ENCODE measurements at places on chromosomes 16 and 17.

DNA sequence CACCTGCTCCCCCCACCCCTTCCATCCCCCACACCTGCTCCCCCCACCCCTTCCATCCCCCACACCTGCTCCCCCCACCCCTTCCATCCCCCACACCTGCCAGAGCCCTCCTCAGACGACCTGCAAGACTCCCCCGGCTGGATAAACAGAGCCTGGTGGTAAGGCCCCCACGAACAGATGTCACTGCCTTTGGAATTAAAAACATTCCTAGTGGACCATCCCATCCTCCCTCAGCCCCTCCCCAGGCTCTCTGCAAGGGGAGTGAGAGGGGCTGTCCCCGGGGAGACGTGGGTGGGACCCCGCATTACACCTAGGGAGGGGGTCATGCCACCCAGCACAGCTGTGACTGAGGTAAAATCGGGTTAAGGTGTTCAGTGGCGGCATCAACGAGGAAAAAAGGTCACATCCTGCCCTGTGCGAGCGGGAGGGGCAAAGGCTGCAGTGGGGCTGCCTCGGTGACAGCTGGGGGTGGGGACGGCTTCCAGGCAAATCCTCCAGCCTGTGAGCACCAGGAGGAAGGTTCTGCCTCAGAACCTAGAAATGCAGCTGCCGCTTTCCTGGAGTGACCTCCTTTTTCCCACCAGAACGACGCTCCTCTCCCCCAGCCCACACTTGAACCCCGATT lies 38.7 kb downstream of the TIMM22 start:
- no peak for DNase-seq

- DNase-seq = no peak
Measured at GRCh38 chr17:18961634-18962493, 9.9 kb downstream of the SLC5A10 start.

- no peak for DNase-seq
Measured at GRCh38 chr16:8576141-8577004, 13.9 kb downstream of the TMEM114 start.

DNA sequence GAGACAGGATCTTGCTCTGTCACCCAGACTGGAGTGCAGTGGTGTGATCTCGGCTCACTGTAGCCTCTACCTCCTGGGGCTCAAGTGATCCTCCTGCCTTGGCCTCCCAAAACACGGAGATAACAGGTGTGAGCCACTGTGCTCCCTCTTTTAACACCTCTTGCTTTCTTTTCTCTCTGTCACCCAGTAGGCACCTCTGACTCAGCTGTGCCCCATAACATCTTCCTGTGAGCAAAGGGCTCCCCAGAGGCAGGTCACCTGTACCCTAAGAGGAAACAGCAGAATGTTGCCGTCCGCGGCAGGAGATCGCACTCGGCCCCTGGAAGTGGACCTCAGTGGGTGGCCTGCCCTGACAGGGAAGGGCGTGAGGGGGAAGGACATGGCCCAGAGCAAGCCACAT lies 918 bp upstream of the NLRC3 start:
- DNase-seq = no peak

DNA sequence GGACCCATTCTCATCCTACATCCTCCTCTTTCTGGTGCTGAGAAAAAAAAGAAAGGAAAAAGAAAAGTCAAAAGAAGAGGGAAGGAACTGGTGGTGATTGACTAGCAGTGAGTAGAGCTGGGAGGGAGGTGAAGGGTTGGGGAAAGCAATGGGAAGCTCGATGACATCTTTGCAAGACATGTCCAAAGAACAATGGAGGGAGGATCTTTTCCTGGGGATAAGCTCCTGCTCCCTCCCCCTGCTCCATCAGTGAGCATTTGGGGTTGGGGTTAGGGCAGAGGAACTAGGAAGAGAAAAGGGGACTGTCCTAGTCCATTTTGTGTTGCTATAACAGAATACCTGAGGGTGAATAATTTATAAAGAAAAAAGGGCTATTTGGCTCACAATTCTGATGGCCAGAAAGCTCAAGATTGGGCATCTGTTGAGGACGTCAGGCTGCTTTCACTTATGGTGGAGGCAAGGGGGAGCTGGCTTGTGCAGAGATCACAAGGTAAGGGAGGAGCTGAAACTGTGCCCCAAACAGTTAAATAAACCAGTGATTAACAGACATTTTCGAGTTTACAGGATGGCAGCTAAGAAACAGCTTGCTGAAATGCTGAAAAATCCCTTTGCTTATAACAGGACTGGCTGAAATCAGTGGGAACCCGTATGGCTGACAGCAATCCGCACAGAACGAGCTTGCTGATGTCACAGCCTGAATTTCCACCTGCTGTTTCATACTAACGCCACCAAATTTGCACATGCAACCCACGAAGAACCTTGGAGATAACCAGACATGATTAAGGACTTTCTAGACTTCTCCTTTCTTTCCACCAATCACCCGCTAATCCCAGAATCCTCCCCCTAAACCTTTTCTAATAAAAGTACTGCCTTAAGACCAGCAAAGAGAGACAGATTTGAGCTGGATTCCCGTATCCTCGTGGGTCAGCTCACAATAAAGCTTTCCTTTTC lies 1.6 kb upstream of the ODF4 start:
- no peak for DNase-seq

GRCh38 chr17:43609613-43610385 lies 51.9 kb downstream of the MEOX1 start:
- DNase-seq = no peak

- no peak for DNase-seq
Measured at GRCh38 chr17:70109497-70109896, 34.5 kb downstream of the KCNJ16 start.

GRCh38 chr17:36876966-36877365 lies 60.3 kb upstream of the LHX1 start:
- no peak for DNase-seq

- no peak for DNase-seq
Measured at GRCh38 chr17:77356690-77357201, 216.0 kb downstream of the SEC14L1 start.

GRCh38 chr17:32283745-32284201 lies 18.1 kb downstream of the RHBDL3 start:
- no peak for DNase-seq

DNA sequence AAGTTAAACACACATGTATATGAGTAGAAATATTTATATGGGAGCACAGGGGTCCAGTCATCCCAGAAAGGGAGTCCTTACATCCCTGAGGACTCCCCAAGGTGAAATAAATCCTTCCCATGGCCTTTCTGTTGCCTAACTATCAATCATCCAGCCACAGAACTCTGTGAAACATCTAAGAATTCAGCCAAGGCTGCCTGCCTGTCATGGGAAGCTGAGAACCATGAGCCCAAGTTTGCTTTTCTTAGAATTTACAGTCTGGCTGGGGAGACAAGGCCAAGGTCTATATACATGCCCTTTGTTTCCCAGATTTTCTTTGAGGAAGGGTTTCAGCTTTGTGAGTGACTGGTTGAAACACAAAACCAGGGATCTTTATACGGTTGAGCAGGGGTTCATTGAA lies 15.8 kb downstream of the MYL4 start:
- DNase-seq = no peak

- DNase-seq = no peak
Measured at GRCh38 chr17:42271779-42272035, 4.5 kb downstream of the STAT5B start.

DNA sequence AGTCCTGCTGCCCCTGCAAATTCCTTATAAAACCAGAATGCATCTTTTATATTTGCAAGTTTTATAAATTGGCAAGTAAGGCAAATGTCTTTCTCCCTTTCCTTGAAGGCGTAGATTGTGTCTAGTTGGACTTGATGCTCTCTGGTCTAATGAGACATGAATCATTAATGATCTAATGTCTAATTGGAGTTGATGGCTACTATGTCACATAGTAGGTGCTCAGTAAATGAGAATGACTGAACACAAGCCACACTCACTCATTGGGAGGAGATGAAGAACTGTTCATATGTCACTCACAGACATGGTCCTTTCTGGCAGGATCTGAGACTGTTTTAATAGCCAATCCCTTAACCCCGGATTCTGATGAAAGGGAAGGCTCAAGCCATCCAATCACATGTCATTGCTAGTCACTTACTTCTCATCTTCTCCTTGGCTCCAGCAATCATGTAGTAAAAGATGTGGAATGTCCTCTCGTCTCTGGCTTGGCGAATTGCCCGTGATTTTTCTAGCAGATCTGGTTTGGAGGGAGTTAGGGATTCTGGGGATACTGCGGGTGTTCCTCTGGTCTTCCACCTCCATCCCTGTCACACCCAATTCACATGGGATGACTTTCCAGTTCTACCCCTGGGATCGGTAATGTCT lies 81.0 kb downstream of the MYH11 start:
- no peak for DNase-seq

DNA sequence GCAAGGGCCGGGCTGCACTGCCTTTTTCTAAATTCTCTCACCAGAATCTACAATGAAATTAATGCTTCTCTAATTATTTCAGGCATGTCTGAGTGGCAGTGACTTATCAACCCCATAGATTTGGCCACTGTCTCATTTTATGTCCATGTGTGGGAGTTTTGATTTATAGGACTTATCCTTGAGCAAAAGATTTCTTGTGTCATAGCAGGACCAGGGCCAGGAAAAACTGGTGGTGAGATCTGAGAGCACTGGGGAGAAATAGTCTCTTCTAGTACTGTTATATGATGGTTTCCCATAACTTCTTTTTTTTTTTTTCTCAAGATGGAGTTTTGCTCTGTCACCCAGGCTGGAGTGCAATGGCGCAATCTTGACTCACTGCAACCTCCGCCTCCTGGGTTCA lies 1.5 kb upstream of the KRT23 start:
- DNase-seq = no peak

- DNase-seq = no peak
Measured at GRCh38 chr17:72525225-72526015, 404.6 kb downstream of the SOX9 start.

DNA sequence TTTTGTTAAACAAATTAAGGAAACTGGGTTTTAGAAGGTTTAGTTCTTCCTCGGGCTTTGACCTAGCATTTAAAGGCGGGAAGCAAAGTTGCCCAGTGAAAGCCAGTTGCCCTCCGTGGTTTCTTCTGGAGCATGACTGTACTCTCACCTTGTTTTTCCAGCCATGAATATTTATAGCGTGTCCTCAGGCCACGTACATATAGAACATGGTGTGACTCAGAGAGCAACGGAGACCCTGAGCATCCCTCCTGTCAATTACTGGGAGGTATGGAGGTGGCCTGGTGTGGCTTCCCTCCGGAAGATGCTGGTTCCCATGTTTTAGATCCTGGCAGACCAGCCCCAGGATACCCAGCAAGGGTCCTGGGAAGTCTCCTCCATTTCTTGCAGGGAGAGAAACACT lies 48.4 kb downstream of the AKAP1 start:
- DNase-seq = no peak

- no peak for DNase-seq
Measured at GRCh38 chr17:47638903-47639302, 10.8 kb upstream of the KPNB1 start.

DNA sequence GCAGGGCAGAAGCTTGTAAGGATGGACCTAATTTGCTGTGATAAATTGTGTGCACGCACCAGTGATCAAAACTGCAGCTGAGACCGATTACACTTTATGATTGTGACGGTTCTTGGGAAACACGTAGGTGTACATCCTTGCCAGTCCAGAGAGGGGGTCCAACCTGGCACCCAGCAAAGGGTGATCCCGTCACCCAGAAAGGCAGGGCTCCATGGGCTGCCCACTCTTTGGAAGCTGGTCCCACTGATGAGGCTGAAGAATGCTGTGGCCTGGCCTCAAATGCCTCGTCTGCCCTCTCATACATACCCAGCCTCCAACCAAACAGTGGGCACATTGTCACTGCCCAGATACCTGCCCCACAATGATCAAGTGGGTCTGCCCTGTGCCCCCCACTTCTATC lies 132.0 kb downstream of the C16orf78 start:
- DNase-seq = no peak

GRCh38 chr17:14340857-14341754 lies 40.2 kb downstream of the HS3ST3B1 start:
- DNase-seq = no peak

- DNase-seq = no peak
Measured at GRCh38 chr16:50369133-50369804, 481 bp upstream of the BRD7 start.

- no peak for DNase-seq
Measured at GRCh38 chr17:11097121-11097520, 143.9 kb upstream of the SHISA6 start.

DNA sequence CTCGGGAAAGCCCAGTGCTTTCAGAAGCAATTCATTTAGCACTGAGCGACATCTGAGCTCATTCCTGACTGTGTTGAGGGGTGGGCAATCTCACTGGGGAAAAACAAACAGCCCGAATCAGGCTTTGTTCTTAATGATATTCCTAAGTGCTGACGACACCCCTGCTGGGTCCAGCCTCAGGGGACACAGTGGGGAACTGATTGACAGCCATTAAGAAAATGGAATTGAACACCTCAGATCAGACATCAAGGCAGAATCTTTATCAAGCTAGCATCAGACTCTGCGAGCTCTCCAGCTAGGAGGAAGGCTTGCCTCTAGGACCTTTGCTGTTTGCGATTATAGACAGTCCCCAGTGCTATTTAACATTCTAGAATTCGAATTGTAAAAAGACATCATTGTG lies 22.5 kb upstream of the LYRM9 start:
- no peak for DNase-seq

- DNase-seq = no peak
Measured at GRCh38 chr17:48152289-48152688, 44.7 kb downstream of the SNX11 start.
